Subcutaneous adipose tissue (tissue), 4 donors: ENCODE measurements at places on chromosomes 4 and X. TPM values are rescaled to one million over a fixed set of nuclear protein-coding genes. Genes with fewer than 3 reads are reported as not detected.

SPANXD gene
- not detected for total RNA-seq

GAB3 gene
- total RNA-seq = 18.9 TPM

MAGEA12 gene
- total RNA-seq = not detected

DDIT4L gene
- 6.3 TPM for total RNA-seq
